ENCODE measurements at places on chromosomes 12 and 14.

- DNase-seq, result no peak
Measured at GRCh38 chr12:74031045-74031444, 506.6 kb upstream of the ATXN7L3B start.

DNA sequence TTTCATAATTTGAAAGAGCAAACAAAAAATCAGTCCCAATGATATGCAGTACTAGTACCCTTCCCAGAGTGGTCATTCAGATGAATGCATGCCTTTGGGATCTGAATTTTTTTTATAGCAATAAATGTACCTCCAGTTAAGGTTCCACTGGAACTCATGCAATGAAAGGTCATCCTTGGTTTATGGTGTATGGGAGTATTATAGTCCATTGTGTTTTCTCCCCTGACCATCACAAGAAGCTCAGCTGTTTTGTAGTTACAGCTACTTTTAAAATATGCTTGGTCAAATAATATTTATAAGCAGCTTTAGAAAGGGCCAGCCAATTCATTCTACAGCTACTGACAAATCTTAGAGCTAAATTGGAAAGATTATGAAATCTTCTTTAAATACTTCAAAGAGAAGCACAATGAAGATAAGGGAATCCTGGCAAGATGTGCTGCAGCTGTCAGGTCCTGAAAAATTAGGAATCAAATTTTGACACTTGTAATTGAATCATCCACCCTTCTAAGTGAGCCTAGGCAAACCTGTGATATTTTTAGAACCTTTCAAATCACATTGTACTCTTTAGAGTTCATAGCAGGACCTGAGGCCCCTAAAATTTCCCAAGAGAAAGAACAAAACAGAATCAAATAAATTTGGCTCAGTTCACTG is 46.5 kb downstream of the IFT81 start:
- no peak for DNase-seq

GRCh38 chr14:94555991-94556390 is 5.3 kb upstream of the SERPINA4 start:
- DNase-seq, result no peak

DNA sequence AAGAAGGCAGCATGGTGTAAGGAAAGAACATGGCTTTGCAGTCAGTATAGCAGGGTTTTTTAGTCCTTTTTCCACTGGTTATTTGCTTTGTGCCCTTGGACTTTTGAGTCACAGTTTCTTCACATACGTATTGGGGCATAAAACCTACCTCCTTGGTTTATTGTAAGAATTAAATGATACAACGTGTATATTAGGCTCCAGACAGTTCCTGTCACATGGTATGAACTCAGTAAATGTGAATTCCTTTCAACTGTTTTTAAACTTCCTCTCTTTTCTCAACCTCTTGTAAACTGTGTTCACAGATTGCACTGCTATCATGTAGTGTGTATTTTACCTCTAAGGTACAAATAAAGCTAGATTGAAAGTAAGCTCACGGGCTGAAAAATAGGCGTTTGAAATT is 29.5 kb downstream of the MSRB3 start:
- DNase-seq, result no peak

GRCh38 chr14:97299661-97300060 is 502.5 kb downstream of the VRK1 start:
- no peak for DNase-seq

DNA sequence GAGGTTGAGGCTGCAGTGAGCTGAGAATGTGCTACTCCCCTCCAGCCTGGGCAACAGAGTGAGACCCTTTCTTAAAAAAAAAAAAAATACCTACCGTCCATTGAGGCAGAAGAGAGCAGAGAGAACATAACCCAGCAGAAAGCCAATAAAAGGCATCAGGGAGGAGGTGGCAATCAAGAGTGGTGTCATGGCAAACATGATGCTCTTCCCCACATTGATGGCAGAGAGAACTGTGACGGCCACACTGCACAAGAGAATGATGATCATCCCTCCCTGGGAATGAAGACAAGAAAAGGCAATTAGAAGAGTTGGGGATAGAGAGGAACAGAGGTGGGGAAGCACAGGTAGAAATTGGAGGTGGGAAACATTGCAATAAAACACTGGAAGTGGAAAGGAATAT is 12.1 kb downstream of the SRSF5 start:
- DNase-seq, result no peak

- DNase-seq, result no peak
Measured at GRCh38 chr14:64732066-64732465, 27.8 kb downstream of the PLEKHG3 start.

DNA sequence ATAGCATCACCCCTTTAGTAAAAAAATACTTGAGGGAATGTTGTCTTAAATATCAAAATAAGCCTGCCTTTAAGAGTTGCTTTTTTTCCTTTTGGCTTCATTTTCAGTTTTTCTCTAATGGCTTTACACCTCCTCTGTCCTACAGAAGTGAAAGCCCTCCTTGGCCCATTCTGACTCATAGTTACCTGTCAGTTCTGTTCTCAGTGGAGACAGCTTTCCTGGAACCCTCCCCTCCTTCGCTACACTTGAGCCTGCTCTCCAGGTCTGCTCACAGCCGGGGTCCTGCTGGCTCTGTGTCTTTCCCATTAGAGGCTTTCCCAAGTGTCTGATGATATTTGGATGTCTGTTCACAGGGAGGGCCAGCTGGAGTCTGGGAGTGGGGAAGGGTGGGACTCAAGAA is 84.0 kb downstream of the PELI2 start:
- DNase-seq, result no peak

- DNase-seq, result no peak
Measured at GRCh38 chr12:90836689-90837088, 118.3 kb downstream of the CCER1 start.
